M059J (cell line): ENCODE measurements at places on chromosomes 1 and 21. TPM values are rescaled to one million over a fixed set of nuclear protein-coding genes. Genes with fewer than 3 reads are reported as not detected.
A peak's percentile ranks its signal among the peaks of the same experiment; 100 is the strongest.

DNA sequence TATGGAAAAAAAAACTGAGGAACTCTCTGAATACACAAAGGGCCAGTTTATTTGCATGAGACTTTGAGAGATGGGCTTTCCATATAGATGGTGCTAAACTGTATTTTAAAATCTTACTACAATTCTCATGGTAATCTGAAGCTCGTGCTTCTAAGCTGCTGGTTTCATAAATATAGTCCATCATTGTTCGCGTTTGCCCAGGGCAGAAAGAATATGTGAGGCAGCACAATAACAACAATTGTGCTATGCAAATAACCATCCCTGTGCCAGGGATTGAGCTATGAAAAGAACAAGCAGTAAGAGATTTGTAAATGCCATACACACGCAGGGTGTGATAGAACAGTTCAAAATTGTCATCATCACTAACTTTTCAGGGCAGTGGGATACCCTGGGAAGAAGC is 4.9 kb upstream of the EPS15 start:
- no peak for DNase-seq

DNA sequence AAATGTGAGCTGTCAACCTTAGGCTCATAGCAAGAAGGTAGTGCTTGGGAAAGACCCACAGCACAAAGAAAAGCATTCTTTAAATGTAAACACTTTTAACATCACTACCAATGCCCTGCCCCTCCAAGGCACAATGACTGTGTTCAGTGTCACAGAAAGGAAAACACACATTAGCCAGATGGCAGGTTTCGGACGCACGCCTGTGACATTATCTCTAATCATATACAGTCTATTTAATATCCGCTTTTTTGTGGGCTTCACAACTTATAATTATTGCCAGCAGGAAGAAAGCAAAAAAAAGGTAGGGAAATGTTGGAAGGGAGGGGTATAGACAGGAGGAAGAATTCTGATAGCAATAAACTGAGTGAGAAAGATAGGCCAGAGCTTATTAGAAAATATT is 112.4 kb upstream of the BEND5 start:
- no peak for DNase-seq

The RERE gene
- total RNA-seq, result 4.7 and 13.1 TPM in 2 replicates

DNA sequence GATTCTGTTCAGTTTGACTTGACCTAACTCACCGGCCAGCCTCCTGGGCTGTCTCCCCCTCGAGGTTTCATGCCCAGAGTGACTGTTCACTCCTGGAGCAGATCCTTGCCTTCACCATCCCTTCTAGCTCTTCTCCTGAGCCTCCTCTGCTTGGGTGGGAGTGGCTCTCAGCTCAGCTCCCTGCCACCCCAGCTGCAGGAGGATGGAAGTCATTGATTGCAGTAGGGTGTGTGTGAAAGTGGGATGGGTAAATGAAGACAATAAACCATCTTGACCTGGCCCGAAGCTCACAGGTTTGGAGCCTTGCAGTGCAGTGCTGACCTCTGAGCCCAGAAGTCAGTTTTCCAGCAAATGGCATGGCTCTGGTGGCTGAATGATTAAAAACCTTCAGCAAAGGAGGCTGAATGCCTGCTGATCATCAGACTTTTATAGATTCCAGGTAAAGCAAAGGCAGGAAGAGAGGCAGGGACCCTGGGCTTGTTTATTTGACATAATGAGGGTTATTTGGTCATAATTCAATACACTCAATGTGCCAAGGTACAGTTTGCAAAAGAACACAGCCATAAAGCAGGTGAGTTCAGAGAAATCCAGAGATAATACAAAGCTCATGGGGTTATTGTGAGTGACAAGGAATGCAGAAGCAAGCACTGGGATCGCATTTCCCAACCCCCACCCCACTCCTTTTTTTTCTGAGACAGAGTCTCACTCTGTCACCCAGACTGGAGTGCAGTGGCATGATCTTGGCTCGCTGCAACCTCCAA is 17.5 kb upstream of the TFF3 start:
- no peak for DNase-seq

- DNase-seq, result no peak
Observed at GRCh38 chr1:248792342-248792741, 33.4 kb downstream of the SH3BP5L start.

GRCh38 chr1:43000271-43000670 is 41.6 kb upstream of the SLC2A1 start:
- no peak for DNase-seq

GRCh38 chr21:45322231-45322959 is 34.7 kb upstream of the POFUT2 start:
- peak; percentile 37 for DNase-seq

GRCh38 chr1:37726751-37727585 is 34.7 kb downstream of the CDCA8 start:
- no peak for DNase-seq

GRCh38 chr1:76921590-76921989 is 54.3 kb downstream of the ST6GALNAC5 start:
- DNase-seq, result no peak

DNA sequence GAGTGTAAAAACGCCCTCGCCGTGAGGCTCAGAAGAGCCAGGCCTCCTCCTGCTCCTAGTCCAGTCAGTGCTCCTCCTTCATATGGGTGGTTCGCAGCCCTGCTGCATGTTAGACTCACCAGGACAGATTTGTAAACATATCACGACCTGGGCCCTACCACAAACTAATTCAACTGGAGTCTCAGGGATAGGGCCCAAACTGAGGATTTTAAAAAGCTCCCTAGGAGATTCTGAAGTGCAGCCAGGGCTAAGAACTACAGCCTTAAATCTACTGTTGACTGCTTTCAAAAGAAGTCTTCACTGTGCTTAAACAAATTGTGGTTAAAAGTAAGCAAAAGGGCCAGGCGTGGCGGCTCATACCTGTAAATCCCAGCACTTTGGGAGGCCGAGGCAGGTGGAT is 57.0 kb downstream of the CAMTA1 start:
- DNase-seq, result no peak
